Testis (tissue), 5 donors: ENCODE measurements at places on chromosomes 7 and 10.

DNA sequence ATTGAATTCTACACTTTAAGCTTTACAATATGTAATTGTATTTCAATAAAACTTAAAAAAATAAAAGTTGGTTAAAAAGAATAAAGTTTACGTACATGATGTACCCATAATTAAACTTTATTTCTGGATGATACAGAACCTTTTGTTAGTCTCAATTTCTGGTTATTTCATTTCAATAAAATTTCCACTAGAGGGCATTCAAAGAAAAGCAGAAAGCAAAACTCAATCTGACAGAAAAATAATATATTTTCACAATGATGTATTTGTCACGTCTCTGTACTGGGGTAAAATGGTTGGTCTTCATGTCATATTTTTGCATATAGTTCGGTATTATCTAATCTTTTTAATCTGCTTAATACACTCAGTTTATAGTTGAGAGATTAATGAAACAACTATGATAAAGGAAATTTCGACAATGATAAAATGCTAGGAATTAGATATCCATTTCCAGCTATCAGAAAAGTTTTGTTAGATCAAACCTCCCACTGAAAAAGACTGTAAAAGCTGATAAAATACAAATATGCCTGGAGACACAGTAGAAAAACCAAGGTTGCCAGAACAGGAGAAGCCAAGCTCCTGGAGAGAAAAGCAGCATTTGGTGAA, 27.4 kb downstream of the ASZ1 start:
- DNase-seq, result no peak

DNA sequence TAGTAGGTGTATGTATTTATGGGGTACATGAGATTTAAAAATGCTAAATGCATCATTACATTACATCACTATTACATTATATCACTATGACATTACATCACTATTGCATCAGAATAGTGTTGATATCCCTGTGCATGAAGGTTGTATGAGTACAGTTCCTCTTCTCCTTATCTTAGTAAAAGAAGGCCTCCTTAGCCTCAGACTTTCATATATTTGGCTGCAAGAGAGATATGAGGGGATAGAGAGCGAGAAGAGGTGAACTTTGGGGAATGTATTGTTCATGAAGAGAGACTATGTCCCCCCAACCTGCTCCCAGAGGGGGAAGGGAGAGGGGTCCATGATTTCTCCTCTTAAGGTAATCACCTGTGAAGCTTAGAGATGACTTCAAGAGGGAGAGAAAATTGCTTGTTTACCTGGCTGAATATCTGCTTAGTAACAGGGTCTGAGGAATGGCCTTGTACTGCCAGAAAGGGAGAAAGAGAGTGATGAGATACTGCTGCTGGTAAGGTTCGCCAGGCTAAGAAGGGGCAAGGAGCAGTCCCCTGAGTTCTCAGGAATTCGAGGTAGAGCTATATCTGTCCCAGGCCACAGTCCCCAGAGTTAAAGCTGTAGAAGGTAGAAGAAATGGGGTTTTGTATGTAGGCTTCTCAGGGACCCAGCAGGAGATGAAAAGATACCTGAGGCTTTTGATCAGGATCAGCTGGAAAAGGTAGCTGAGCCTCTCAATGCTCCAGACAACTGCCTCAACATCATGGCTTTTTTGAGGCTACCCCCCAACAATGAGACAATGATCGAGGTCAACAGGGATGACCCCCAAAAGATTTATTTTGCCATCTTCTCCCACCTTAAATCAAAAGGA, 168.4 kb upstream of the WNT16 start:
- no peak for DNase-seq

DNA sequence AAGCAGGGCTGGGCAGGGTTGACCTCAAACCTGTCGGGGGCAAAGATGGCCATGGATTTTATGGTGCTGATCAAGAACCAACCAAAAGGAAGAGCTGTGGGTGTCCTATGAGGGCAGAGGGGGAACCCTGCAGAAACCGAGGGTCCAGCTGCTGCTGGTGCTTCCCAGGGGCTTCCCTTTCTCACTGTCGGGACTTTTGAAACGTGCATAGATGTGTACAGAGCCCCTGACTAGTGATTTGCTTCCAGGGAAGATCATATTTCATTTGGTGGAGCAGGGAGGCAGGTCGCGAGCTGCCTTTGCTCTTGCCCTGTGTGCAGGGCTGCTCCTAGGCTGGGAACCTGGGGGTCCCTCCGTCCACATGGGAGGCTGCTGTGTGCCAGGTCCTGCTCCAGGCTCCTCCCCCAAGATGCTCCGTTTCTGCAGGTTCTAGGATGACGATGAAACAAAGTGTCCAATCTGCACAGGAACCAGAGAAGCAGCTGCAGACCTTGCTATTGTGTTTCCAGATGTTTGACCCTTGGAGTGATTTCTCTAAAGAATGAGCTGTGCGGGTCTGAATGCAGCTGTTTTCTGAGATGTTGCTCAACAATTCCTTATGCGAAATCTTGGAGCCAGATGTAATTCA, 9.4 kb upstream of the INPP5A start:
- DNase-seq, result no peak

- no peak for DNase-seq
These were observed 258.2 kb downstream of the SDK1 start for GRCh38 chr7:3559278-3559677.

DNA sequence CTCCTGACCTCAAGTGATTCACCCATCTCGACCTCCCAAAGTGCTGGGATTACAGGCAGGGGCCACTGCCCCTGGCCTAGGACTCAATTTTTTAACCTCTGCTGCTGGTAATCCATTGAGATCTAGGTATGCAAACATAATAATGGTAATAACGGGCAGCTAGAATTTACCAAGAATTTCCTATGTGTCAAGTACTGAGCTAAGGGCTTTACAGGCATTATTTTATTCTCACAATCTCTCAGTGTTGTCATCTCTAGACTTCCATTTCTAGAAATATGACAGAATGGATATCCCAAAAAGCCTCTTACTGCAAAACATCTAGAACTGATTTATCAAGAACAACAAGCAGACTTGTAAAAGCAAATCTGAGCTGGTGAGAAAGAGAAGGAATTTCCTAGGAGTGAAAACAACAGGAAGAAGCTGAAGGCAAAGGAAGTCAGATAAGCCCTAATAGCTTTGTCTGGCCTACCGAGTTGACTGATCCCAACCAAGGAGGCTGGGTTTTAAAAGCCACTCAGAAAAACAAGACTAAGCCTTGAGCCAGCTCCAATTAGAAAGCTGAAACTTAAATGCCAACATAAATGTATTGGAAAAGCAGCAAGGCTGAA, 70.6 kb downstream of the CCDC71L start:
- DNase-seq, result no peak

- DNase-seq, result no peak
These were observed 60.6 kb downstream of the C1GALT1 start for GRCh38 chr7:7242899-7243298.

- DNase-seq, result no peak
These were observed 190.2 kb downstream of the REEP3 start for GRCh38 chr10:63711361-63711760.

GRCh38 chr10:2658780-2659179, 408.6 kb upstream of the PFKP start:
- no peak for DNase-seq

DNA sequence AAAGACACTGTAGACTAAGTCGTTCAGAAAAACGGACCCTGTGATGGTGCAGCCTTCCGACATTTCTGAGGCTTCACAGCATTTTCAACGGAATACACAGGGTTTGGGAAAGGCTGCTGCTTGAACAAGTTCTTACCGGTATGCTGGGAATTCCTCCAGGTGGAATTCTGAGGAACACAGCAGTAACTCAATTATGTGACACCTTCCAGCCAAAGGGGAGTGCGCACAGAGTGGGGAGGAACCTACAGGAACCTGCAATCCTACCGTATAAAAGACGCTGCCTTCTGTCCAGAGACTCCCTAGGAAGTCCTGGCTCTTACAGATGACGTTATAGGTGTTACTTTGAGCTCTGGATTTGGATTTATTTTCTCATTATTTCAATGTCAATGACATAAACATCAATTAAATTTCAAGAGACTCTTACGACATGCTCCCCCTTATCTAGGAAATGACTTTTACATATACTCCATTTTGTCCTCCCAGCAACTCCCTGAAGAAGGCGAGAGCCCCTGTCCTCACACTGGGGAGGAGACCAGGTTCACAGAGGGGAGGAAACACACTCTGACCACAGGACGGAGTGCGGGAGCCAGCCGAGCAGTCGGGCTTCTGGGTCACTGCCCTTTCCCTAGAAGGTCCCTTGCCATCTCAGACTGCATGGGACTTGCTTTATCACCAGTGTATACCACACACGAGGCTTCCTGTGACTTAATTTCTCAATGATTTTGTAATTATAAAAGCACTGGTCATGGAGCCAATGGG, 27.9 kb downstream of the VIPR2 start:
- no peak for DNase-seq

GRCh38 chr10:69772933-69773704, 28.6 kb upstream of the COL13A1 start:
- DNase-seq, result no peak

DNA sequence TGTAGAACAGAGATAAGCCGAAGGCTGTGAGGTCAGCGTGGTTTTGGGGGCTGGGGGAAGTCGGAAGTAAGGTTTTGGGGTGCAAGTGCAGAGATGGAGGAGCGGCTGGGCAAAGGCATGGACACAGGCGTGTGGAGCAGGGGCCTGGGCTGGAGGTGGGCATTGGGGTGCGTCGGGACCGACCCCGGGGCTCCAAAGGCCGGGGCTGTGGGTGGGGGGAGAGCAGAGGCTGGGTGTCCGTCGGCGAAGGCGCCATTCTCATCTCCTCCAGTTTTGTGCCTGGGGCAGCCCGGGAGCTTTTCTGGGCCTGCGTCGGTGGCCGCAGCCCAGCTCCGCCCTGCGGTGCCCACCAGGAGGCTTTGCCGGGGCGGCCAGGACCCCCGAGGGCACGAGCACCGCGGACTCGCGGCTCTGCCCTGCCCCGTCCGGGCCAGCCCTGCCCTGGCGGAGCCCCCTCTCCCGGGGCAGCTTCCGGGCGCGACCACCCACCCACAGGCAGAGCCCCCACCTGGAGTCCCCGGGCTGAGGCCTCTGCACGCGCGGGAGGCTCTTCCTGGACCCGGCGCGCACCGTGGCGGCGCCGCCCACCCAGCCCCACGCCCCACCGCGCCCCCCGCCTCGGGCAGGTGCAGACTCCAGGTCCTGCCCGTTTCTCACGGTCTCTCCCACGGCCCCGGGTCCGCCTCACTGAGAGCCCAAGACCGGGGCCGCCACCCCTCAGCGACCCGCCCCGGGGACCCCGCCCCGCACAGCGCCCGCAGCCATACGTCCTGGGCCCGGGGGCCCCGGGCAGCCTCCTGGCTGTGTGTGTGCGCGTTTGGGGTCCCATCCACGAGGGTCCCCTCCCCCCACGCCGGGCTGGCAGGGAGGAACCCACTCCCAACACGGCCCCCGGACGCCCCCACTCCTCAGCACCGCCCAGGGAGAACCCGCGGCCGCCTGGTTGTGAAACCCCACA, 7.7 kb upstream of the SCART1 start:
- DNase-seq, result no peak

DNA sequence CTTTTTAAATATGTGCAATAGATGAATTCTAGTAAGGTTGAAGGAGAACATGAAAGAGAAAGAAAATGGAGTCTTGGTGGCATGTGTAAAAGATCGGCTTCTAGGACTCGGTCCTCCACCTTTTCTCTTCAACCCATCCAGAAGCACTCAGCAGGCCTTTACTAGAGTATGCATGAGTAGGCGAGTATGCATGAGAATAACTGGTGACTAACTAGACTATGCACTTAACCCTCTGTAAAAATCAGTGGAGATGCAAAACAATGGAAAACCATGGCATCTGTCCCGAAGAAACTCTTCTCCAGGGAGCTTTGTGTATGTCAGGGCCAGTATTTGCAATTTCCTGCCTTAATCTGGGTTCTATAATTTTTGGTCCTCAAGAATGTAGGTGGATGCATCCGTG, 40.0 kb upstream of the GRB10 start:
- no peak for DNase-seq

- no peak for DNase-seq
These were observed 3.5 kb downstream of the LRRTM3 start for GRCh38 chr10:66929375-66929774.

GRCh38 chr10:55631071-55631654, 729.9 kb downstream of the ZWINT start:
- peak; percentile 71 for DNase-seq

DNA sequence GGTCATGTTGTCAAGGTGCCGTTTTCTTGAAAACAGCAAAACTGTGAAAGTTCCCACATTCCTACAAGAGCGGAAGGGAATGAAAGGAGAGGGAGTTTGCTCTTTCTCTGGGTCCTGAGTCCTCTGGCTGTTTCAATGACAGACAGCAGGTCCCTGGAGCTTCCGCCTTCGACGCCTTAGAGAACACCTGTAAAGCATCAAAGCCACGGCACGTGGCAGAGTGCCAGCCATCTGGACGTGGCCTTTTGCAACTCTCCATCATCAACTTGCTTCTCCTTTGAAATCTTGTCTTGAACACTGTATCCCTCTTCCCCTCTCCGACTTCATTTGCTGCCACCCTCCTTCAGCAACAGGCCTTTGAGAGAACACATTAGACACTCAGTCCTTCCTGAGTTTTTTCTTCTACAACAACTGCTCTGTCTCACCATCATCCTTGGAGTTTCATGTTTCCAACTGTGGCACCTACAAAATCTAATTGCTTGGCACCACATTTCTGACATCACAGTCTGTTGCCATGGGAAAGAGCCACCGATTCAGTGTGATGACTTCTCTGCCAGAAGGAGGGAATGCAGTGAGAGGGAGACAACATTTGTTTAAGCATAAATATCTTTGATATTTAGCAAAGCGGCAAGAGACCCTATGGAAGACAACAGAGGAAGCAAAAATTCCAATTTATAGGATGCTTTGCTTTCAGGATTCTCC, 204.9 kb upstream of the PTER start:
- no peak for DNase-seq

DNA sequence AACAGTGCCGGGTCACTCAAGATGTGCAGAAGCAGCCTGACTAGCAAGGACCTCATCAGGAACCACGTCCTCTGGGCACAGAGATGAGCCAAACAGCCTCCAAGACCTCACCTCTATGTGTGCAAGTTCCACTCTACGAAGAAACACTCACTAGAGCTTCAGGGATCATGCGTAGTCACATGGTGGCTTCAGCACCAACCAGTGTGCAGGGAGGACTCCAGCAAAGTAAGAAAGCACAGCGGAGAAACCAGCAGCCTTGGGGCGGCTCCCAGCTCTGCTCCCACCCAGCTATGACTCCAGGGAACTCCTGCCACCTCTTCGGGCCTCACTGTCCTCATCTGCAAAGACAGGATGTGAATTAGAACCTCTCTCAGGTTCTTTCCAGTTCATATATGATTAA, 58.2 kb downstream of the SLIT1 start:
- DNase-seq, result no peak

DNA sequence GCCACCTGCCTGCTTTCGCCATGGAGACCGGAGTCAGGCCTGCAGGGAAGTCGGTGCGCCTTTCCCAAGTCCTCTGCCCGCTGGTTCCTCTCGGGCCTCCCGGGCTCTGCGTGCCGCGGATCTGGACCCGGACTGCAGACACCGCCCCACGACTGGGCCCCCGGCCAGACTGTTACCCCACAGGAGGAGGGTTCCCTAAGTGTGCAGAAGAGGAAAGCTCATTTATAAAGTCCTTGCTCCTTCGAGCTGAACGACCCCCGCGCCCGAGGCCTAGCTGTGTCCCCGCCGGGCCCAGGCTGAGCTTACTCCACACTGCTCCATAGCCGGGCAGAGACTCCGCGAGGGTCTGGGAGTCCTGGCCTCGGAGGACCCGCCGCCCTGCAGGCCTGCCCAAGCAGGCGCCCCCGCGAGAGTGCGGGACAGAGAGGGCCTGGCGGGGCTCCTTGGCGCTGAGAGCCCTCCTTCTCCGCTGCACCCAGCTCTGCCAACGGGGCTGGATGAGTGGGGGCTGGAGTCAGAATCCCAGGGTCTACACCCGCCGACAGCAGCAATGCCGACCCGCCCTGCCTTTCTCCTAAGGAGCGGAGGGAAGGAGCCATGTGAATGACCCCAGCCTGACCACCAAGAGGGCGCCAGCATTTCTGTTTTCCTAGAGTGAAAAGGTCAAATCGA, 8.3 kb downstream of the EN2 start:
- DNase-seq, result no peak
